ENCODE measurements at places on chromosomes 7 and 10.

- DNase-seq = no peak
Measured at GRCh38 chr7:102424129-102424551, 9.2 kb upstream of the ORAI2 start.

DNA sequence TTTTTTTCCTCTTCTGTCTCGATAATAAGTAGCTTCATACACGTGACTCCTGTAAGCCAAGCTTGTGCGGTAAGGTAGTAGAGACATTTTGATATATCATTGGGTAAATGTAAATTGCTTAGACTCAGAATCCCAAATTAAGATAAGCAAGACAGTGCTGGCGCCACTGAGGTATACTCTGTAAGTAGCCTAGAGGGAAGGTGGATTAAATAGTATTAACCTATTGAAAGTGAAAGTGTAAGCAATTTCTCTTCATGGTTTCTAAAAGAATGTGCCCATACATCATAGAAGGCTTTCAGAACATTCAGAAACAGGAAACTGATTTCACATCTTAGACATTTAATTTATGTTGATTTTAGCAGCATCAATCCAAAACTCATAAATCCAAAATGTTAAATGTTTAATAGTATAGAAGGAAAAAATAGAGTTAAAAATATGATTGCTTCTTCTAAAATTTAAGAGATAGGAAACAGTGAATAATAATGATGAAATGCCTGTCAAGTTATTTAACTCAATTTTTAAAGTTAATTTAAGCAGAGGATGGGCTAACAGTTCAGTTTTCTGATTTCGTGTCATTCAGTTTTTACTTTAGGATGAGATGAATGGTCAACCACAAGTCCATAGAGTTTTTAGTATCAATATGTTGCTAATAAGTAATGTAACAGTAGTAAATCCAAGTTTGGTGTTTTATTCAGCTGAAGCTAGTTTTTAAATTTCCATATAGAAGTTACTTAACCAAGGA, 36.8 kb downstream of the LRRC72 start:
- no peak for DNase-seq

DNA sequence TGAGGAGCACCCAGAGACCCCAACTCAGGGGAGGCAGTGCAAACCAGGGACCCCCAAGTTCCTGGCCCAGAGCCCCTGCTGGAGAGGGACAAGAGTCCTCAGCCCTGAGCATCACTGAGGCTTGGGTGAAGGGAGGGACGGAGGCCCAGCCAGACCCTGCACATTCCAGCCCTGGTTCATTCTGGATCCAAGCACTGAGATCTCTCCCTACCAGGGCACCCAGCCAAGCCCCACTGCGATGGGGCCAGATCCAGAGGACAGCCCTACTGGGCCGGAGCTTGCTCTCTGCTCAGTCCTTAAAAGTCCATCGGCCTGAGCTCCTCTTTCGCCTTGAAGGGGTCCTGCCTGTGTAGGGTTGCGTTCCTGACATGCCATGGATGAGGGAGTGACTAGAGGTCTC, 40.5 kb upstream of the RABGEF1 start:
- DNase-seq = no peak

GRCh38 chr10:88458209-88458608, 124.9 kb downstream of the RNLS start:
- no peak for DNase-seq

- no peak for DNase-seq
Measured at GRCh38 chr7:2529161-2530070, 9.8 kb downstream of the LFNG start.
